ENCODE measurements at places on chromosomes 12 and 14. TPM values are rescaled to one million over a fixed set of nuclear protein-coding genes. Genes with fewer than 3 reads are reported as not detected.

- no peak for DNase-seq
- H3K4me1 ChIP-seq, result no peaks in the 10 kb centered on the region
- H3K36me3 ChIP-seq, result no peaks in the 10 kb centered on the region
- H3K27ac ChIP-seq, result no peak overlapping the region
- H3K27me3 ChIP-seq, result no peaks in the 10 kb centered on the region
Measured at GRCh38 chr12:84166812-84167211, 745.8 kb downstream of the SLC6A15 start.

DNA sequence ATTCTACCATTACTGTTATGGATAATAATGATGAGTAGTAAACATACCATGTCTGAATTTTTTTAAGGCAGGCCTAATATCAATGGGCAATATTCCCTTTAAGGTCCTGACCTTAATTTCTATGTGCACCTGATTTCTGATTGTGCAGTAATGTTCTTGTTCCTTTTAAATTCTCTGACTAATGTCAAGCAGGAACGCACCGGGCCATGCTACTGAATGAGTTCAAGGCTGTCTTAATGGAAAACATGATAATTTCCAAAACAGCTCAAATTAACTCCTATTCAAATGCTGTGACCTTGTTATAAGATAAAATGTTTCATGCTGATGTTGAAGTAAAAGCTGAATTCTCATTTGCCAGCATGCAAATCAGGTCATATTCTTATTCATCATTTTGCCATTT, 6.8 kb downstream of the TAS2R46 start:
- H3K4me1 ChIP-seq, result no peaks in the 10 kb centered on the region
- no peaks in the 10 kb centered on the region for H3K27me3 ChIP-seq
- no peak for DNase-seq
- H3K27ac ChIP-seq, result no peak overlapping the region
- H3K36me3 ChIP-seq, result no peaks in the 10 kb centered on the region
- no peak overlapping the region for H3K4me3 ChIP-seq

Gene SCFD1
- 64.6 TPM for total RNA-seq

GRCh38 chr12:109760031-109760929, 46.7 kb downstream of the FAM222A start:
- H3K36me3 ChIP-seq, result no peaks in the 10 kb centered on the region
- H3K27ac ChIP-seq, result no peak overlapping the region
- no peaks in the 10 kb centered on the region for H3K27me3 ChIP-seq
- H3K4me1 ChIP-seq, result no peaks in the 10 kb centered on the region

GRCh38 chr14:99563749-99564129, 40.3 kb downstream of the CCDC85C start:
- H3K4me3 ChIP-seq, result no peak overlapping the region
- no peaks in the 10 kb centered on the region for H3K27me3 ChIP-seq
- peaks cover 21% of the 10 kb centered on the region for H3K4me1 ChIP-seq
- DNase-seq, result no peak
- no peaks in the 10 kb centered on the region for H3K36me3 ChIP-seq
